ENCODE measurements at places on chromosomes 2 and 18.

DNA sequence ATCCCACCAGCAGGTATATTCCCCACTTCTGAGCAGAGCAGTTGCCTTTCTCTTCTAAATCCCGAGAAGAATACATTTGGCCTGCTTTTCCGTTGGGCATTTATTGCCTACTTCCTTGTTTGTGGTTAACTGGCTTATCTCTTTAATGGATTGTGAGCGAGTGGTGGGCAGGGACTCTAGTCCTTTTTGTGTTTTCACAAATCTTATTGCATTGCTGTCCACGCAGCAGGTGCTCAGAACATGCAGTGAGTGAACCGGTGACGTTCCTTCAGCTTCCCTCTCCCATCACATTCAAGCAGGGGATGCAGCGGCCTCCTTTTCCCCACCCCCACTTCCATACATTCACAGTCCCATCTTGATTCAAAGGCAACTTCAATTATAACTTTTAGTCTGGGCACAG, 28.9 kb upstream of the GAREM2 start:
- DNase-seq: no peak

DNA sequence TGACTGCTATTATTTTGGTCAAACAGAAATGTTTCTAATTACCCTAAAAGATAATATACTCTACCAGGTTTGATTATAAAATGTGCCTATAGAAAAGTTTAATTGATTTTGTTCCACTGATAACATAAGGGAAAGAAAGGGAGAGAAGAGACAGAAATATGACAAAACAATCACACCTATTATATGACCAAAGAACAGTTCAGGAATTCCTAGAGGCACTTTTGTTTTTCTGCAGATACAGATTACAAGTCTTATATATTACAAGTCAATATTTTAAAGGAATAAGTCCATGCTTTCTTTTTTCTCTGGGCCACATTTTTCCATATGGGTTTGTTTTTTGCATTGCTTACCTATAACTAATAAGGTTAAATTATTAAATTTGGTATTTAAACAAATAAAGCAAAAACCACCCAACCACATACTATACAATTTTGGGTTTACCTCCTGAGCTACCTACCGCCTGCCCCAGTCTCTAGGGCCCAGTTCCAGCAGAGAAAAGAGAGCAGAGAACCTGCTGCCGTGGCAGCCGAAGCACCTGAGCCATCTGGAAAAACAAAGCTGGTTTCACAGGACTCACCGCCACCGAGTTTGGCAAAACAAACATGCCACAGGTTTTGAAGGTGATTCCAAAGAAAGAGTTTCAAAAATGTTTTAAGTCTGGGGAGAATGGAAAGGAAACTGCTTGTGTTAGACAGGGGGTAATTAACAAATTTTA, 92.1 kb downstream of the DYM start:
- DNase-seq: no peak

GRCh38 chr2:3293221-3293620, 84.4 kb downstream of the EIPR1 start:
- no peak for DNase-seq

- DNase-seq: peak; percentile 76
Measured at GRCh38 chr2:37654932-37655841, 16.3 kb downstream of the CDC42EP3 start.

DNA sequence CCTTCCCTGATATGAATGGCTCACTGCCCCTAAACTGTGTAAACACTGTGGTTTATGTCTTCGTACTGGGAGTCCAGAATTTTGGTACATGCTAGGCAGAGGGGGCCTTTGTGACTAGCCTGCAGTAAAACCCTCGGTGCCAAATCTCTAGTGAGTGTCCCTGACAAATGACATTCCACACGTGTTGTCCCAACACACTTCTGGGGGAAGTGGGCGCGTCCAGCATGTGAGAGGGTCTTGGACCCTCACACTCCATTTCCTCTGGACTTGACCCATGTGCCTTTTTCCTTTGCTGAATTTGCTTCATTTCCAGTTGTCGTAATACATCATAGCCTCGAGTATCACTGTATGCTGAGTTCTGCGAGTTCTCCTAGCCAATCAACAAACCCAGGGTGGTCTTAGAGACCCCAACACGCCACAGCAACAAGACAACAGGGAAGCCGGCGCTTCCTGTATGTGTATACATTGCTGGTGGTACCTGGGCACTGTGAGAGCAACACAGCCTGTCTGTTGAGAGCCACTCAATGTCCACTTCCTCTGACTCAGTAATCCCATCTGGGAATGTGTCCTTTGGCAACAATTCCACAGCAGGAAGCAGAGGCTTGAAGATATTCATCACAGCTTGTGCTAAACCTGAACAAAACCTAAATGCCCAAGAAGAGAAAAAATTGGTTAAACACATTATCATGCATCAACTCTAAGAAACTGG, 26.9 kb upstream of the SLC66A3 start:
- peak; percentile 82 for DNase-seq

GRCh38 chr2:238895361-238895882, 47.5 kb downstream of the TWIST2 start:
- no peak for DNase-seq

- no peak for DNase-seq
Measured at GRCh38 chr18:36330435-36331052, 33.0 kb downstream of the FHOD3 start.

DNA sequence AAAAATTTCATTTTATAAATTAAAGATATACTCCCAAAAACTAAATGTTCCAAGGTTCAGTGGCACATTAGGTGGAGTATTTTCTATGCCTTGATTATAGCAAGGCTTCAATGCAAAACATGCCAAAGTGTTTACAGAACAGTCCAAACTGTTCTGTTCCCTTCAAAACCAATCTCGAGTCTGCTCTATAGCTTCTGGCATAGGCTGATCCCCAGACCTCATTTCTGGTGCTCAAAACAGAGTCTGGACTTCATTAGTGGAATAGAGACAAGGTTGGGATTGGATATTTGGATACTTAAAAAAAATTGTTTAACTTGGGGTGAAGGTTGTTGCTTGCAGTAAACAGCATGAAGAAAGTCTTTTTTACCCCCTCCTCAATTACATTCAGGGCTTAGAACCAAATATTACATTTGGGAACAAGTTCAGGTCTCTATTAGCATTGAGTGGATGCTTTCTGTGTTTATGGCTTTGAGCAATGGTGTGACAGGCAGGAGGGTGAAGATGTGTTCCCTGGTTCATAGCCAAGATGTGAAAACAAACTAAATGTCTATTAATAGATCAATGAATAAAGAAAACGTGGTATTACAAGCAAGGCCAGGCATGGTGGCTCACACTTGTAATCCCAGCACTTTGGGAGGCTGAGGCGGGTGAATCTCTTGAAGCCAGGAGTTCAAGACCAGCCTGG, 208.1 kb upstream of the RND3 start:
- DNase-seq: no peak

DNA sequence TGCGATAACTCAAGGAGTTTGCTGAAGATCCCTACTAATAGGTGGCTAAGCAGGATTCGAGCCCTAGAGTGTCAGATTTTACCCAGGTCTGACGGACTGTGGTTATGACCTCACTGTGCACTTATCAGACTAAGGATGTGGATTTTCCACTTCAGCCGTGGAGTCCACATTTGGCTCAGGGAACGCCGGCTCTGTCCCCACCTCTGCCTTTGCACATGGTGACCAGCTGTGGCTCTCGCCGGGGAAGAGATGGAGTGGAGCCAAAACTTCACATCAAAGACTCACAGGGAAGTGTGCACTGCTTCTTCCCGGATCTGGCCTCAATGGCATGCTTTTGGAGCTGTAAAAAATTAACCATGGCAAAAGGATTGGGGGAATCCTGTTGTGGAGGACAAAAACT, 249.3 kb upstream of the APCDD1 start:
- DNase-seq: peak; percentile 21

DNA sequence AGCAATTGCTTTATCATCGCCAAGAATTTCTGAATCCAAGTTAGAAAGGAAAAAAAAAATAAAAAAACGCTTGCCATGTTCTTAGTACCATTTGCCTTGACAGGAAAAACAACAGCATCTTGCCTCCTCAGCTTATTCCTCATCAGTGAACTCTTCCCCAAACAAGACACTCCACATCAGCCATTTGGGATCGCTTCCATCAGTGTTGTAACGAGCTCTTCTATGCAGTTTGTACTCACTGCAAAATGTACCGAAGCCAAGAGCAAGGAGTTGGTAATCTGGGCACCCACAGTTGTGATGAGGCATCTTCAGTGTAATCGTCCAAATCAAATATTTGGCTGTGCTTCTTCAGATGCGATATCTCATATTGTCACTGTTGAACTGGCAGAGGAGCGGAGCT, 503.7 kb downstream of the TMEM182 start:
- no peak for DNase-seq

Measured in EH (cell line).